ENCODE measurements at places on chromosomes 7 and 10.
A peak's percentile ranks its signal among the peaks of the same experiment; 100 is the strongest.

DNA sequence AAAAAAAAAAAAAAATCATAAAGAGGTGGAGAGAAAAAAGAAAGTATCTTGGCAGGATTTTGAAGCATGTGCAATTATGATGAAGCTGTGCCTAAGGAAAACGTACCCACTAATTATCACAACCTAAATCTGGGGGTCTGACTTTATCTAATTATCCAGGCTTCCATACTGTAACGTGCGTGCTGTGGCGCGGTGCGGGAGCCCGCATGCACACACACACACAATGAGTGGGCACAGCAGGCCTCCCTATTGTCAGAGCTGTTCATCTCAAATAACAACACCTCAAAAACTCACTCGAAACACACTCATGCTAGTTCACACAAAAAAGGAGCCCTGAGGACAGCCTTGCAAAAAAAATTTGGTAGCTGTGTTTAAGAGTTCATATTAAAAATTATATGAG lies 31.9 kb downstream of the BEND7 start:
- no peak for DNase-seq

GRCh38 chr10:101000127-101000914 lies 713 bp downstream of the LZTS2 start:
- no peak for DNase-seq

DNA sequence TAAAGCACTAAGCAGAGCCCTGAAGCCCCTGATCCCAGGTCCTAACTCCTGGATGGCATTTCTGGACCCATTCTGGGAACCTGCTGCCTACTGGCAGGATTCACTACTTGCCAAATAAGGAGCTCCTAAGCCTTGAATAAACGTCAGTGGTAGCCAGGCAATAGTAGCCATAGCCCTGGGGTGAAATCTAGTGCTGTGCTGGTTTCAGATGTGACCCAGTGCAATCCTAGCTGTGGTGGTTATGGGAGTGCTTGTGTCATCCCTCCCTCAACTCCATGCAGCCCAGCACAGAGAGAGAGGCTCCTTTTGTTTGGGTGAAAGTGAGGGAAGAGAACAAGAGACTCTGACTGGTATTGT lies 43.7 kb downstream of the PCLO start:
- DNase-seq = no peak

DNA sequence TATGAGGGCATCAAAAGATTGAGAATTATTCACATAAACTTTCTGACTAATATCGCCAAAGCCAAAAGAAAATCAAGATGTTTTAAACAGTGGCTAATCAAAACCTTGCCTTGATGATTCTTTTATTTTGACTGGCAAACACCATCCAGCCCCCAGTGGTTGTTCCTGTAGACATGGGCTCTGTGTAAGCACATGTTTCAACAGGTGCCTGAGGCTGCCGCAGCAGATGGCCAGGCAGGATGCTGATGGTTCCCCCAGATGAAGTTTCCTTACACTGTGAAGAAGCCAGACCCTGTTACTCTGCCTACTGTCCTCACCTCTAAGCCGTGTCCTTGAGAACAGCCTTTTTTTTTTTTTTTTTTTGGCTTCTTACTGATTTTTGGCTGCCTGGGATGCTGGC lies 146.5 kb downstream of the RAB11FIP2 start:
- DNase-seq = peak; percentile 68

- no peak for DNase-seq
These were observed 98.8 kb downstream of the PRKAG2 start for GRCh38 chr7:151777908-151778670.

DNA sequence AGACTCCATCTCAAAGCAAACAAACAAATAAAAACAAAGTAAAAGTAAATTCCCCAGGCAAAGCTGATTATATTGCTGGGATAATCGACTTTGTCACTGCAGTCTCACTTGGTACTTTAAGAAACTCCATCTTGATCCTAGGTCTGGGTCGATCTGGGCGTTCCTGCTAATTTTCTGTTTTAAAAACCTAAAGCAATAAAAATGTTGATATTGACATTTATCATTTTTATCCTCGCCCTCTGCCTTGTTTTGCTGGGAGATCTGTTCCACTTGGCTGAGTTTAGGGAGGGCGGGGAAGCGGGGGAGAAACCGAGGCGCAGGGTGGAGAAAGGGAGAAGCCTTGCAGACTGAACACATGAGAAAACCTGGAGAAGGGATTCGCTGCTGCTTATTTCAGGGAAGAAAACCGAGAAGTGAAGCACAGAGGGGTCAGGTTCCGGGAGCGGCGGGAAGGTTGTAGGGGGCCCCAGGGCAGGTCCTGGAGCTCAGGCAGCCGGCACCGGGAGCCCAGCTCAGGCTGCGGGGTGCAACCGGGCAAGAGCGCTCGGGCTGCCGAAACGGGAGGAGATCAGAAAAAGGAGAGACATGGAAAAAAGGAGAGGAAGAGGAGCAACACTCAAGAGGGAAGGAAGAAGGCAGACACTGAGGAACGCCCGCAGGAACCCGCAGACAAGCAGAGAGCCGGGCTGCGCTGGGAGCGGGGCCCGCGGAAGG lies 27.3 kb upstream of the KMT2C start:
- DNase-seq = peak; percentile 56

DNA sequence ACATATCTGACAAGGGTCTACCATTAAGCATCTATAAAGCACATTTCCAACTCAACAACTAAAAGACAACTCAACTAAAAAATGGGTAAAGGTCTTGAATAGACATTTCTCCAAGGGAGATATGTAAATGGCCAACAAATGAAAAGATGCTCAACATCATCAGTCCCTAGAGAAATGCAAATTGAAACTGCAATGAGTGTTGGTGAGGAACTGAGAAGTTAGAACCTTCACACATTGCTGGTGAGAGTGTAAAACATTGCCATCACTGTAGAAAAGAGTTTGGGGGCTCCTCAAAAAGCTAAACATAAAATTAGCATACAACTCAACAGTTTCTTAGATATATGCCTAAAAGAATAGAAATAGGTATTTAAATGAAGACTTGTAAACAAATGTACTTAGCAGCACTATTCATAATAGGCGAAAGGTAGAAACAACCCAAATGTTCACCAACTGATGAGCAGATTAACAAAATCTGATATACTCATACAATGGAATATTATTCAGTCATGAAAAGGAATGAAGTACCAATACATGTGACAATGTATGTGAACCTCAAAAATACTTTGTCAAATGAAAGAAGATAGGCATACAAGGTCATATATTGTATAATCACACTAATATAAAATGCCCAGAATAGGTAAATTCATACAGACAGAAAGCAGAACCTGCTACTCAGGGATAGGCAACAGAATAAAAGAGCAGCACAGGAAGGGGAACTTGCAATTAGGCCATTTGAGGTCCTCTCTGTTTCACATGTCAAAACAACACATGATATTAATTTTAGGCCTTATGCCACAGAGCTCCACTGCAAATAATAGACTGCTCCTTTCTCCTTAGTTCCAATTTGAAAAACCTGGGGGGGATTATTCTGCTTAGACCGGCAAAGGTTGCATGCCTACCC lies 10.6 kb upstream of the LRRC72 start:
- DNase-seq = no peak

GRCh38 chr7:147595042-147595441 lies 995.5 kb upstream of the C7orf33 start:
- DNase-seq = no peak

DNA sequence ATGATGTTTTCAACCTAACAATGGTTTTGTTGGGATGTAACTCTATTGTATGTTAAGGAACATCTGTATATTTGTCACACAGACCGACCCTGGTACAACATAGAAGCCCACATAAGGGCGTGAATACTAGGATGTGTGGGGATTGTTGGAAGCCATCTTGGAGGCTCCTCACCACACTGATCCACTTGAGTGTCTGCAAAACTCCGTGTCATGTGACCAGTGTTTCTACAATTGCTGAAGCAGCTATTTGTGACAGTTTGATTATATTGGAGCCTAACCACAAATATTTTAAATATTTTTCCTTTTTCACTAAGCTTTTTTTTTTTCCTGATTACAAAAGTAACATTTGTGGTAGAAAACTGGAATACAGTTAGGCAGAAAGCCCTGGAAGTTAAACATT lies 27.9 kb downstream of the RALA start:
- DNase-seq = no peak

Data from NCI-H524 (cell line).